ENCODE measurements at places on chromosomes 6 and 20.

DNA sequence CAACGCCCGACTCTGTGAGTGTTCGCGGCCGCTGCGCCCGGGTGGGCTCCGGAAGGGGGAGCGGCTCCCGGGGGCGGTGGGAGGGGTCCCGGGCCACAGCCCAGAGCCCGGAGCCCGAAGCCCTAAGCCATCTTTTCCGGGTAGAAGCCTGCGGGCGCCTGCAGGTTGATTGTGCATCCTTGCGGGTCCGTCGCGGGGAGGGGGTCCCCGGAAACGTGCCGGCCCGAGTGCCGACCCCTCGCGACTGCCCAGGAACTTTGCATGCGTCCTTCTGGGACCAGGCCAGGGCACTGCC lies 413 bp downstream of the PTPRA start:
- DNase-seq = peak; percentile 20

GRCh38 chr20:12058216-12058615 lies 140.5 kb downstream of the BTBD3 start:
- peak; percentile 85 for DNase-seq

DNA sequence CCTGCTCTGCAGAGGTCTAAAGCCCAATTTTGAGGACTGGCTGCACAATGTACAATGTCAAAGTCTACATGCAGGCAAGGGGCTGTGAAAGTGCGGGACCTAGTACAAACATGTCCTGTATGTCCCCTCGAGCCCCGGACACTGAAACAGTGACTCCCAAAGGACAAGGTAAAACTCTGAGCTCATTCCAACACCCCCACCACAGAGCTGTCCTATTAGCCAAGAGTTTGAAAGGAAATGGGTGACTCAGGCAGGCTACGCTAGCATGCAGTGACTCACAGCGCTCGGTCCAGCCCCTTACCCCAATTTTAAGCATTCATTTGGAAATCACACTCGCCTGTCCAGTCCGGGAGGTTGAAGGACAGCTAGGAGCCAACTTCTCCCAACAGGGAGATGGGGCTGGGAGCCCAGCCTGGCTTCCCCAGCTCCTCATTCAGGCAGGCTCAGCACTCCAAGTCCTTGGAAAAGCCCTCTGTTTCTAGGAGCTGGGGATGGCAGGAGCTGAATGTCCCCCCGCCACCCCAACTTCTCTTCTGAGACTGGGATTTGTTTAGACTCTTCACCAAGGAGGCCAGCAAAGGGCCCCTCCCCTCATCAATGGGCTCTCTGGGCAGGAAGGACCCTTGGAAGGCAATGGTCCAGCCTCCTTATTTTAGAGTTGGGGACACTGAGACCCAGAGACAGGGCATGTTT lies 3.9 kb downstream of the SDC4 start:
- no peak for DNase-seq

GRCh38 chr6:156190270-156190669 lies 586.9 kb upstream of the ARID1B start:
- DNase-seq = peak; percentile 69

DNA sequence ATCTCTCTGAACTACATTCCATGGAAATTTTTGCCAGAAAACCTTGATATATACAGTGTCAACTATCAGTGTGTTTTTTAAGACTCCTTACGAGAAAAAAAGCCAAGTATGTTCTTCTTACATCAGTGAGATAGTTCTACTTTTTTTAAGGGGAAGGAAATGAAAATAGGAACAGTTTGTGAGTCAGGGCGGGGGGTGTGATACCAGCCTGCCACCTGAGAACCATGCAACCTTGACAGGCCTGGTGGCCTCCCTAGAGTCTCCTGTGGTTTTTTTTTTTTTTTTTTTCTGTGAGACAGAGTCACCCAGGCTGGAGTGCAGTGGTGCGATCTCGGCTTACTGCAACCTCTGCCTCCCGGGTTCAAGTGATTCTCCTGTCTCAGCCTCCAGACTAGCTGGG lies 96.3 kb upstream of the GCM1 start:
- DNase-seq = no peak

- no peak for DNase-seq
Measured at GRCh38 chr6:129875610-129876520, 14.8 kb upstream of the TMEM244 start.

- no peak for DNase-seq
Measured at GRCh38 chr6:163573503-163574179, 159.1 kb downstream of the QKI start.

All from DMS79 treated with DMSO at 0.1 percent for 48 hours (cell line).